ENCODE measurements at places on chromosomes 1 and 21.
A peak's percentile ranks its signal among the peaks of the same experiment; 100 is the strongest.

DNA sequence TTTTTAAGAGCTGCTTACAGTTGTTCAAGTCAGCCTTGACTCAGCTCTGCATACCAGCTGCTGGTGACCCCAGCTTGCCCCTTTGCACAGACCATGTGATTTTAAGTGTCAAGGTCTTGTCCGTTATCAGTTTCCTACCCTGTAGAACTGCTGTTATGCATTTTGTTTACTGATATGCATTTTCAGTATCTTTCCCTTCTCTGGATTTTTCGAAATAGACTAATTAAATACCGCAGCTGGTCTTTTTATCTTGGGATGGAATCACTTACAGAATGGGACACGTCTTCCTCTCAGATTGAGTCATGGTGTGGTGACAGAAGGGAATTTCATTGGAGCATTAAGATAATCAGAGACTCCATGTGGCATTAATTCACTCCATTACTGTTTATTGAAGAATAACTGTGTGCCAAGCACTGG is 145.6 kb downstream of the FMN2 start:
- DNase-seq = no peak

DNA sequence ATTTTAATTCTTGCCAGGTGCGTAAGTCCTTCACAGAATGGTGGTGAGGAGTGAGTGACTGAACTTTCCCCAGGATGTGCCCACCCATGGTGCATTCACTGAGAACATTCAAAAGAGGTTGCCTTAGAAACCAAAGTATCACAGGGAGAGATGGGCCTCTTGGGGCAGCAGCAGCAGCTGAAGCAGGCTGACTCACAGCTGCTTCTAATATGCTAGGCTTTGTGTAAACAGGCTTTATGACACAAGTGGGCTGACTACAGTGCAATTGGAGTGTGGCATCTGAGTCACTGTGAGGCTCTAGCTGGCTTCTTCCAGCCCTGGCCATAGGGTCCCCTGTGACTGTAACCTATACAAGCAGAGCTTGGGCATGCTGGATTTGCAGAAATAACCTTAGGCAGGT is 12.6 kb downstream of the PIGP start:
- no peak for DNase-seq

GRCh38 chr1:8031176-8031785 is 5.2 kb upstream of the ERRFI1 start:
- DNase-seq = no peak

DNA sequence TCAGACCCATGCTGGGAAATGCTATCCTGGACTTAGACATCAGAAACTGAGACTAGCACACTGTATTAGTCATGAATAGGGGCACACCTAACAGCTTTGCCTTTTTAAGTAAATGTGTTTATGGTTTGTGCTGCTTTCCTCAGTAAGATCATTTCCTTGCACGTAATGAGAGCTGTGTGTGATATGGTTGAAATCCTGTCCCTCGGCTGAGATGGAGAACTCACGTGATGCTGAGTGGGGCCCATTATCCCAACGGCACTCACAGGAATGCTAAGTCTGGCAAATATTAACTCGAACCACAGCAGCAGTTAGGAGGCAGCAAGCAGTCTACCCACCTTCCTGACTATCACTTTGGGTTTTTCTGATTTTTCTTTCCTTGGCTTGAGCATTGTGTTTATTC is 38.2 kb downstream of the BCL9 start:
- DNase-seq = no peak

- DNase-seq = no peak
These were observed 5.3 kb downstream of the ADIPOR1 start for GRCh38 chr1:202952818-202953217.

- no peak for DNase-seq
These were observed 116.6 kb upstream of the IVNS1ABP start for GRCh38 chr1:185433667-185434066.

DNA sequence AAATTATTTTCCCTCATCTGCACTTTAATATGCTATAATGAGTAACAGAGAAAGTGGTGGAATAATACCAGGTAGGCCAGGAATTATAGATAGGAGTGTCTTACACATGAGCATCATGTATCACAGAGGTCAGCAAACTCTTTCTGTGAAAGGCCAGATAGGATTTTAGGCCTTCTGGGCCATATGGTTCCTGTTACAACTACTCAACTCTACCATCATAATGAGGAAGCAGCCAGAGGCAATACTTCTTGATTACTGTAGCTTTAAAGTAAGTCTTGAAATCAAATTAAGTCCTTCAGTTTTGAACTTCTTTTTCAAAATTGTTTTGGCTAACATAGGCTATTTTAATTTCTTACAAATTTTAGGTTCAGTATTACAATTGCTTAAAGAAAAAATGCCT is 32.1 kb upstream of the IGSF3 start:
- no peak for DNase-seq

- peak; percentile 60 for DNase-seq
These were observed 9.1 kb upstream of the SYTL1 start for GRCh38 chr1:27332536-27333281.

- no peak for DNase-seq
These were observed 19.9 kb upstream of the ADGRL2 start for GRCh38 chr1:81780705-81781454.

GRCh38 chr1:159951551-159951950 is 2.5 kb downstream of the SLAMF9 start:
- DNase-seq = no peak

DNA sequence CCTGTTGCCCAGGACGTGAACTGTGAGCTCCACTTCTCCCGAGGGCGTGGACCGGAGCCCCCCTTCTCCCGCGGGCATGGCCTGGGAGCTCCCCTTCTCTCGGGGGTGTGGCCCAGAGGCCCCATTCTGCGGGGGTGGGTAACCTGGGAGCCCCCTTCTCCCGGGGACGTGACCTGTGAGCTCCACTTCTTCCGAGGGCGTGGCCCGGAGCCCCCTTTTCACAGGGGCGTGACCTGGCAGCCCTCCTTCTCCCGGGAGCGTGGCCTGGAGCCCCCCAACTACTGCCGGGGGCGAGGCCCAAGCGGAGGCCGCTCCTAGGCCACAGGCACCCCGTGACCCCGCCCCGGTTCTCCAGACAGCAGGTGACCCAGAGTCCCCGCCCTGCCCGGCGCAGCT is 320 bp downstream of the C1orf174 start:
- no peak for DNase-seq

GRCh38 chr21:46151261-46151988 is 4.0 kb downstream of the FTCD start:
- no peak for DNase-seq

GRCh38 chr1:119492763-119493162 is 14.2 kb upstream of the HSD3B1 start:
- DNase-seq = no peak

Measured in stimulated activated CD4-positive, alpha-beta T cell treated with anti-CD3 and anti-CD28 coated beads, Interleukin-4, amount 100 ng/mL, for 1 hour (primary cell).